ENCODE measurements at places on chromosomes 3 and 15.

- no peak for DNase-seq
Measured at GRCh38 chr15:101173233-101174119, 78.4 kb downstream of the CHSY1 start.

GRCh38 chr3:170868577-170869238 lies 1.3 kb downstream of the RPL22L1 start:
- no peak for DNase-seq

- no peak for DNase-seq
Measured at GRCh38 chr15:81061490-81062253, 60.9 kb downstream of the TLNRD1 start.

DNA sequence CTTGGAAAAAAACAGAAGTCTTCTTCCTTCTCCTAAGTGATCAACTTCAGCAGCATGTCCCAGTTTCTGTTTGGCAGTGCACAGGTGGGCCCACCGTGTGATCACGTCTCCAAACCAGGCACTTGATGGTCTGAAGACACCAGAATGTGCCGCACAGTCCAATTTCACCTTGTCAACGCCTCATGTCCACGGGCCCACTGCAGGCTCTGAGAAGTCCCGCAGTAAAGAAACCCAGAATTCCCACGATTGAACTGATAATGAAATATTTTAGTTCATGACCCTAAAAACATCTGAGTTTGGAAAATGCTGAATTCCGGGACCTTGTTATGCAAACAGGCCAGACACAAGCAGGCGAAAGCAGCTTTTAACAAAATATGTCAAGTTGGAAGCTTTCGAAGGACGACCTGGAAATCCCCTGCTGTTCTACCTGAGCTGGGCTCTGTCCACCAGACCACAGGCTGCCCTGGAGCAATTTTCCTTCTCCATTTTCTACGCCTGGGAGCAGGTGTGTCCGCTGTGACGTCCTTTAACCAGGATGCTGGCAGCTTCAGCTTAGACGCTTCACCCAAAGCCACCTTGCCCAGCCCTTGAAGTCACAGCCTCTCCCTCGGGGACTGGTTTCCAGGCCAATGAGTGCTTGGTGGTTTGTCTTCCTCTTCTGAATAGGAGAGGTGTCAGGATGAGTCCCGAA lies 167.8 kb upstream of the IQSEC1 start:
- DNase-seq: no peak

DNA sequence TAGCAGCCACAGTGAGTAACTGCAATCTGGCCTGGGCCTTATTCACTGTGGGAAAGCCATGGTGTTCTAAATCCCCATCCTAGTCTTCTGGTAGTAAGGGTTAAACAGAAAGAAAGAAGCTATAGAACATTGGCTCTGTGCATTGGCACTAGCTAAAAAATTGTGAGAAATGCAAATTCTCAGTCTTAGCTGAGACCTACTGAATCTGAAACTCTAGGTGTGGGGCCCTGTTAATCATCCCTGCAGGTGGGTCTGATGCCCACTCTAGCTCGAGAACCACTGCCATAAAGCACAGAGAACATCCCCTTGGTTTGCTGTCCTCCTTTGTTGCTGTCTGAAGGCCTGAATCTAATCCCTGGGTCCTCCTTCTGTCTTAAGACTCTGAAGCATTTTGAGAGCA lies 59.3 kb downstream of the MEIS2 start:
- no peak for DNase-seq

DNA sequence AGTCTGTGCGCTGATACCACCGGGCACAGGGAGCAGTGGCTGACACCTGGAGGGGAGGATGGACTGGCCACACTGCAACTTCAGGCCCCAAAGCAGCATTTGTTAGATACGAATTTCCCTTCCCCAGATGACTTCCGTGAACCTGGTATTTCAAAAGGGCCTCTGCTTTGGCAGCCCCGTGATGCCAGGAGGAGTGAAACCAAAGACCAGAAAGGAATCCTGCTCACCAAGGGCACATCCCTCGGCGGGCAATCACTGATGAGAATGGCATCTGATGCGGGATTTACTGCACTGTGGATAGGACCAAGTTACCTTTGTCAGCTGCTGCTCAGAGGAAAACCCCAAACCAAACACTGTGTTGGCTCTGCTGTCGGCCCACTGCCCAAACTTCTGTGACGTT lies 65.5 kb downstream of the WHAMM start:
- no peak for DNase-seq

DNA sequence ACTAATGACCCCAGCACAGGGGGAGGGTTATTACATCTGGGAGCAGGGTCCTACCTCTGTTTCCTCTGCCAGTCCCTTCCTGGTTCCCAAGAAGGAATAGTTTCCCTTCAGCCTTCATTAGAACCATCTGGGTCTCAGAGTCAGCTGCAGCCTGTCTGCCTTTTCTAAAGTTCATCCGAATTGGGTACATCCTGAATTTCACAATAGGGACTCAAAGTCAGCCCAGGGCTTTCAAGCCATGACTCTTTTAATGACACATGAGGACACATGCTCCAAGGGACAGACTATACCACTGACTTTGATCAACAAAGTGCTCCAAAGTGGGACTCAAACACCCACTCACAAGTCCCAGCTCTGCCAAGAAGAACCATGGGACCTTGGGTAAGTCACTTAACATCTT lies 12.7 kb upstream of the CRABP1 start:
- no peak for DNase-seq

- DNase-seq: no peak
Measured at GRCh38 chr3:29263476-29263875, 17.4 kb upstream of the RBMS3 start.

DNA sequence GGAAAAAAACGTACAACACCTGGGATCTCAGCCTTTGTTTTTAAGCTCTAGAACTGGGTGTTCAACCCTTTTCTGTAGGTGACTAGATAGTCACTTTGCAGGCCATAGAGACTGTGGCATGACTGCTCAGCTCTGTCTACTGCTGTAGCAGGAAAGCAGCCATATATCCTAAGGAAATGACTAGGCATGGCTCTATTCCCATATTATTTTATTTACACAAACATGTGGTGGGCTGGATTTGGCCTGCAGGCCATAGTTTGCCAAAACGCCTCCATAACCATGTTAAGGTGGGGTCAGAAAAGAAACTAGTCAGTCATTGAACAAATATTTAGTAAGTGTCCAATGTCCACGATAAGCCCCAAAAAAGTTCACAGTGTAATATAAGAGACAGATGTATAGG lies 452.5 kb downstream of the MCTP2 start:
- no peak for DNase-seq

GRCh38 chr3:160368804-160369203 lies 30.2 kb downstream of the IFT80 start:
- no peak for DNase-seq

DNA sequence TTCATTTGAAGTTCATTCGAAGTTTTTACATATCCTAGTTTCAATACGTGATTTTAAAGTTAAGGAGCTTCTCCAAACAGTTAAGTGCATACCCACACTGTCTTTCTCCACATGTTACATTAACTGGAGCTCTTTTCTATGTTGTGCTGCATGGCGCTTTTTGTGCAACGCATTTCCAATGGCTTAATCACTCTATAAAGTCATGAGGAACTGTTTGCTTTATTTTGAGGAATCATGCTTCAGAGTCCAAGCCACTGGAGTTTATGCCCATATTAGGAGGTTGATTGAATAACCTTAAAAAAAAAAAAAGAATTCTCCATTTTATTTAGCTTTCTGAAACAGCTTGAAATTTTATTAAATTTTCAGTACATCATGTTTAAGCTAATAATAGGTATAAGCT lies 109.4 kb upstream of the MBNL1 start:
- DNase-seq: no peak

DNA sequence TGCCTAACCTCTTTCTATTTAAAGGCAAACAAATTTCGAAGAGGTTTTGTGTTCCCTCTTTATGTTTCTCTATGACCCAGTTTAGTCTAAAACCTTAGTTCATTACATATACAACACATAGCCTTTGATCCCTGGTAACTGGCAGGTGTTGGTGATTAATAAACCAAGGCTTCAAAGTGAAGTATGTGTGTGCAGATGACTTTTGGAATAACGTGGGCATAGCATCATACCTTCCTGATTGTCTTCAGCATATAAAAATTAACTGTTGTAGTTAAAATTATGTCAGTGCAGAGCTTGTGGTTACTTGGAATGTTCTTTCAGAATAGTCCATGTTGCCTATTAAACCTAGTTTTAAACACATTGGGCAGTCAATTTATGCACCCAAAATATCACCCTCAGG lies 608.3 kb downstream of the ROBO2 start:
- DNase-seq: no peak

DNA sequence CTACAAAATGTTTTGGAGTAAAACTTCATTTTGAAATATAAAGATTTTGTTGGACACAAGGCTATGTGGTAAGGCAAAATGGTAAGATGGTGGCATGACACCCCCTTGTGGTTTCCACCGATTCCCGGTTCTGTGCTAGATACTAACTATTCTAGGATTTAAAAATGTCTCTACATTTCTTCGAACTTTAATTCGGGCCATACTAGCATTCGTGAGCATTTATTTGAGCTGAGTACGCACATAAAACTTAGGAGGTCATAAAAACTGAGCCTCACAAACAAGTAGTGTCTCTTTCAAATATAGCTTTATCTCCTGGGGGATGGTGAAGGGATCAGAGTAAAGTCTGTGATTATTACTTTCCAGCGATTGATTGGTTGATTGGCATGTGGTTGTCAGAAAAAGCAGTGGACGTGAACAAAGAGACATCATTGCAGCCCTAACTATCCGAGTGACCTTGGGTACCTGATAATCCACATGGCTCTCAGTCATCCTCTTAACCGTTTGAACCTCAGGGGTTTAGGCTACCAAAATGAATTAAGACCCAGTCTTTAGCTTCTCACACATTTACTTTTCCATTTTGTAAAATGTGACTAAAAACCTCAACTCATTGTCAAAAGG lies 1.1 kb upstream of the ZNF639 start:
- peak; percentile 42 for DNase-seq

DNA sequence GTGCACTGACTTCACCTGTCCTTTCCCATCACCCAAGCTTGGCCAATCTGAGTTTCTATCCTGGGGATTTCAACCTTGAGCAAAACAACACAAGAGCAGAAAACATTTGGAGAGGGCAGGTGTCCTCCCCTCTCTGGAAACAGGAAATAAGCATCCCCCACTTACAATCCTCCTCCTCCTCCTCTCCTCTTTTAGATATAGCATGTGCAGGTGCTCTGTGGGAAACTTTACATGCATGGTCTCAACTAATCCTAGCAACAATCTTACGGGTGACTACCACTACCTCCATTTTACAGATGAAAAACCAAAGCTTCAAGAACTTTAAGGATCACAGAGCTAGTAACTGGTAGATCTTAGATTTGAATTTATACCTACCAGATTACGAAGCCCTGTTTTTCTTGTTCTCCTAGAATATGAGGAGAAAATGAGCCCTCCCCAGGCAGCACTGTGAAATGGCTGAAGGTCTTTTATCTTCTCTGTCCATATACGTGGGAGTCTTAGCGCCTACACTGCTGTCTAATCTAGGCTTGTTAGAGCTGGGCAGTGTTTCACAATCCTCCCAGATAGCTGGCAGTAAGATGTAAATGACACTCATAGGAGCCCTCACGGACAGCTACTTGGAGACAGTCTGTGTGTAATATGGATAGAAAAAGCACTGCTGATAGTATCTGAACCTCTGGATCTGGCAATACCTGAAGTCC lies 301.2 kb upstream of the PROK2 start:
- no peak for DNase-seq

DNA sequence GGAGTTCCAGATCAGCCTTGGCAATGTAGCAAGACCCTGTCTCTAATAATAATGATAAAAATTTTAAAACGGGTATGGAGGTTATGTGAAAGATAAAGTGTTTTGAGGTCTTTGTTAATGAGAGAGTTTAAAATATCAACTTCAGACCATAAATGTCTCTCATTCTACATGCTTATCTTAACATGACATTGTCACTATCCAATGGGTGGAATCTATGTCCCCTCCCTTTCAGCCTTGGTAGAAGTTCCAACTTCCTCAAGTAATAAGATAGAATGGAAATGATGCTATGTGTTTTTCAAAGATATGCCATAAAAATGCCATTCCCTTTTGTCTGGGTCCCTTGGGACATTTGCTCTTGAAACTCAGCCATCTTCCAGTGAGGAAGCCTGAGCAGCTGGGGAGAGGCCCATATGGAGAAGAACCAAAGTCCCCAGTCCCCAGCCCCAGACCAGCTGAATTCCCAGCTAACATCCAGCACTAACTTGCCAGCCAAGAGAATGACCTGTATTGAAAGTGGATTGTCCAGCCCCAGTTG lies 17.0 kb downstream of the RPSA start:
- no peak for DNase-seq

- DNase-seq: no peak
Measured at GRCh38 chr3:98972155-98972554, 70.7 kb upstream of the DCBLD2 start.

- no peak for DNase-seq
Measured at GRCh38 chr15:48573780-48574179, 71.7 kb downstream of the FBN1 start.

DNA sequence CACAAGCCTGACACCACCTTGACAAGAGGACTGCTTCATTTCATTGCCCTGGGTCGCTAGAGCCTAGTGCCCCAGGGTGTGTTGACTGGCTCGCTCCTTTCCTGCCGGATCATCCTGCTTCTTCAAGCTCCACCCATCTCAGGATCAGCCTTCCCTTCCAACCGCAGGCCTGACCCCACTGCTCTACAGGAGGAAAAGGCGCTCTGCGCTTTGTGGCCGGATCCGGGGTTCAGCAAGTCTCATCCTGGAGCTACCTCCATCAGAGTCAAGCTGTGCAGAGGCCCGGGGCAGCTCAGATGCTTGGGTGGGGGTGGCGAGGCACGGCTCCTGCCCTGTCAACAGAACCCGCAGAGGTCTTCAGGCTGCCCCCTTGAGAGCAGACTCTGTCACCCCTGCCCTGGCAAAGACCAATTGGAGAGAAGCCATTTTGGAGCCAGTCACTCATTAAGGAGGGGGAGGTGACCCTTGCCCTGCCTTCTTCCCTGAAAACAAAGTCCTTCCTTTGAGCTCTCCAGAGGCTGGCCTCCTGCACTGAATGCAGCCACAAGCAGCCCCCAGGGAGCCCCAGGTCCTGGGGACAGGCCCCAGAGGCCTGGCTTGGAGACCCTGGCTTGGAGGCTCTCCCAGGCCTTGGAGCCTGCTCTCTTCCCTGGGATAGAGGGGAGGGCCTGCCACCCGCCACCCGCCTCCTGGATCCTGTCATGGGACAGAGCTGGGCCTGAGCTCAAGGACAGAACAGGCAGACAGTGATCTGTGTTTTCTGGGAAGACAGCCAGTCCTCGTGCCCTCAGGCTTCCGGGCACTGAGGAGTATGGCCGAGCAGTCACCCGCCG lies 80.3 kb downstream of the CPN2 start:
- peak; percentile 96 for DNase-seq

GRCh38 chr3:112802338-112802737 lies 44.3 kb downstream of the CD200R1L start:
- DNase-seq: no peak

- DNase-seq: no peak
Measured at GRCh38 chr3:184180165-184180564, 5.5 kb downstream of the AP2M1 start.
